ENCODE measurements at places on chromosomes 2 and 18. TPM values are rescaled to one million over a fixed set of nuclear protein-coding genes. Genes with fewer than 3 reads are reported as not detected.

Gene TUBA4B
- not detected for total RNA-seq

Gene TSPYL6
- total RNA-seq: not detected

Gene NAT8
- total RNA-seq: not detected

DNA sequence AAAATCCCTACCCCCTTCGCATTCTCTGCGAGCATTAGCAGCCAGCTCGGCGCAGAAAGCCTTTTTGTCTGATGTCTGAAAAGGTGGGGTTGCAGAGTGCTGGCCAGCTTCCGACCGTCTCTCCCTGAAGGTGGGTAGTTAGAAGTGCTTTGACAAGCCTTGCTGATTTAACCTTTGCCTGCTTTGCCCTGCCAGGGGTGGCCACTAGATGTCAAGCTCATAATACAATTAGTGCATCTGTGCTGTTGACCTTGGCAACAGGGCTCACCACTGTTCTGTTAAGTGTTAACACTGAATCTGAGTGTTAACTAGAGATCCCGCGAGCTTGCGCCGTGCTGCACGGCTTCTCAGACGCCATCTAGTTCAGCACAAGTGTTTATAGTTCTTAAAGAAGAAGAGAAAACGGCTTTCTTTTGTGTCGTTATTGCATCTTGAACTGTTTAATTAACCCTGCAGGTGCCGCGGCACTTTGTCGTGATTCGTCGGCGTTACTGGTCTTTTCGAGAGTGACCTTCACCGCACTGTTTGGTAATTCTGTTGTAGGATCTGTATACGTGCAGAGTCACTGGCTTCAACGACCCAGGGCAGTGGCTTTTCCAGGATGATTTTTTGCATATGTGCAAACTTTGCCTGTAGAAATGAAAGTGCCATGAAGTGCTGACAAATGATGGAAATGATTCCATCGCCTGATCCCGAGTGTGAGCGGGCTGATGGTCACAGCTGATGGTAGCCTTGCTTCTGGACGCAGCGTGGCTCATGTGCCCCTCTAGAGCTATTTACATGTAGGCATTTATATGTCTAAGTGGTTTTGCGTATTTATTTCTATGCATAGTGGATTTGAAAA is 5.5 kb downstream of the SALL3 start:
- peak; percentile 69 for DNase-seq

DNA sequence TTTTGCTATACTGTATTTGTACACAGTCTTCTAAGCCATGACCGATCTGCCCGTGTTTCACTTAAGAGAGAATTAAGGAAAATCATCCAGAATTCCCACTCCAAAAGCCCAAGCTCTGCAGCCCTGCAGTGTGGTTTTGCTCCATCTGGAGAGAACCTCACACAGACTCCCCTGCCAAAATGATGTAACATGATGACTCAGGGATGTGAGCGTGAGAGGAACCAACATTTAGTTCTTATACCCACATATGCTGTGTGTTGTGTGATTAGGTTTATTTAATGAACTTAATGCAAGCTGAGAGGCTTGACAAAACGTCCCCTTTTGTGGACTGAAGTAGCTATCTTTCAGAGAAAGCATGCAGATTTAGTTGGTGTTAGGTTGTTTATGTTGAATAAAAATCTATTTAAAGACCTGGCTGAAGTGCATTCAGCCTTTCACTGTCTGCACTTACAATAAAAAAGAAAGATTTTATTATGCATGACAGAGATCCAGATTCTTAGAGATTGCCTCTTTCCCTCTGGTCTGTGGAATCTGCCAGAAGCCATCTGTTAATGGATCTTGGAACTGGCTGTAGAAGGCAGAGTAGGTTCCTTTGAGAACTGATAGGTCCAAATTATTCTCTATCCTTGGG is 6.3 kb downstream of the RAB12 start:
- peak; percentile 95 for DNase-seq

DNA sequence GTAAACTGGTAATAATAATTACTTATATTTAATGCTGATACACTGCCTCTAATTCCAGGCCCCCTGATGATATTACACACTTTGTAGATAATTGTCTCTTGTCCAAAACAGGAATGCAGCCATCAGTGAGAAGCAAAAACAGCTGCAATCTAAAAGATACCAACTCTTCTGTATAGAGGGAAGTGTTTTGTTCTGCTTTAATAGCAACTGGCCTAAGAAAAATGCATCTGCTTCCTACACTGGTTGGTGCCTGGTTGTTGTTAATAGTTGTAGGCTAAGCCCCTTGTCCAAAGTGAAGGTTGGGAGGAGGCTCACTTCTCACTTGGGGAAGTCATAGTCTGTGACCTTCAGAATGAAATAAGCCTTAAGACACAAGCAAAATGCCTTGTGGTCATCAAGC is 332.0 kb downstream of the ZNF521 start:
- no peak for DNase-seq

DNA sequence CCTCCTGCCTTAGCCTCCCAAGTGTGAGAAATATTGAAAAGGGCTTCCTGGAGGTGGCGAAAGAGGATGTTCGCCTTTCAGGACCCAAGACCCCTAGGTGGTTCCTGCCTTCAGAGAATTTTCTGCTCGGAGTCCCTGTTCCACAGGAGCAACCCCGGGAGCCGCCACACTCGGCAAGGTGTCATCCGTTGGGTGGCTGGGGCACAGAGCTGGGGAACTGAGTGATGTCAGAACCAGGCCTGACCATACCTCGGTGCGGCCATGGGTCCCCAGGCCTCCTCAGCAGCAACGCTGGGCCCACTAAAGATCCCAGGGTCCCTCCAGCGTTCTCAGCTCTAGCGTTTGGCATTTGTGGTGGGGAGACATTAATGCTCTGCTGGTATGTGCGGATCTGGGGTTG is 23.7 kb upstream of the TAF1B start:
- DNase-seq: no peak

GRCh38 chr2:42298996-42299754 is 61.8 kb downstream of the COX7A2L start:
- no peak for DNase-seq

DNA sequence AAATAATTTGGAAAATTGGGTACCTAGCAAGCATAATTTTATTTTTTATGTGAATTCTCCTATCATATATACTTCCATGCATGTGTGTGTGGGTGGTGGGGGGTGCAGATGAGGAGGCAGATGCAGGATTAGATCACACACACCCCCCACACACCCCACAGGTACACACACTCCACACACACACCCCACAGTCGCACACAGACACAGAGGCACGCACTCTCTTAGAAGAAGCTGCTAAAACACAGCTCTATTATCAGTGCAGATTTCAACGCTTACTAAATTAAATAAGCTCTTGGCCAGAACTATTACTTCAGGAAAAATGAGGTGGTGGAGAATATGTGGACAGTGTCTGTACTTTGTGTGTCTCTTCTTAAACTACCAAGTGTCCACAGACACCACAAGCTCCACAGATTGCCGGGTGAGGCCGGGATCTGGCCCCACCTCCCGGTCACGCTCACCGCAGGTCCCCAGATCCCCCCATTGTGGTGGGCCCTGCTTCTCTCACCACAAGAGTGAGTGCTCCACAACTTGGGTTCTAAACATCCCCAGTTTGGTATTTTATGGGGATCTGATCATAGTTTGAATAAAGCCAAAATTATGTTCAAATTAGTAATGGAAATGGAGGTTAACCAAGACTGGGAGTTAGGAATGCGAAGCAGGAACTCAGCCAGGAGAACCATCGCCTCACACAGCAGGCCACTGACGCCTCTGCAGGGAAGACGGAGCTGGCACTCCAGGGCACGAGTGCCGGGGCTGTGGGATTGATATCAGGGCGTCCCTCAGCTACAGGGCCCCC is 102.1 kb downstream of the PXDN start:
- DNase-seq: peak; percentile 61

- DNase-seq: peak; percentile 41
These were observed 60.3 kb upstream of the RPL31 start for GRCh38 chr2:100941646-100942240.

DNA sequence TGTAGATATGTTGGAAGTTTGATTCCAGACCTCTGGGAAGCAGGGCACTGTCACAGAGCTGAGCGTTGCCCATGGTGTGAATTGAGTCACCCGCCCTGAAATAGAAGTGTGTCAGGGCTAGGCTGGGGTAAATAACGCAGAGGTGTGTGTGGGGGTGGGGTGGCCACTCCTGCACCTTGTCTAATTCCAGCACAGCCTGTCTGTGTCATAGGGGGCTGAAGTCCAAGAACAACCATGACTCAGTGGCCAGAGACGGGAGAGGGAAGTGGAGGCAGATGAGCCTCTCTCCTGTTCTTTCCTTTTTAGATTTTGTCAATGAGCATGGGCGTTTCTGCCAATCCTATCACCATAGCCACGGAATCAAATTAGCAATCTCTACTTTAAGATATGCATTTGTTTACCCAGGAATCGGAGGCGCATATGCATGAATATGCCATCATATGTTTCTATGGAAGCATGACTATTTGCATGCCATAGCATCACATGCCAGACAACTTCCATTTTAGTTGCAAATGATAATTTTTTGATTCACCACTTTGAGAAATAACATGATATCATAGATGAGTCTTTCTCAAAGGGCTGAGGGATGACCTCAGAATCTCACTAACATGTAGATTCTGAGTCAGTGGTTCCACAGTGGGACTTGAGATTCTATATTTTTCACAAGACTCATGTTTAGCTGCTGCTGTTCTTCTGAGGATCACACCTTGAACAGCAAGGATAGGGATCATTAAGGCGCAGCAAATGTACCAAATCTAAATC is 852.9 kb downstream of the DCDC2C start:
- no peak for DNase-seq

DNA sequence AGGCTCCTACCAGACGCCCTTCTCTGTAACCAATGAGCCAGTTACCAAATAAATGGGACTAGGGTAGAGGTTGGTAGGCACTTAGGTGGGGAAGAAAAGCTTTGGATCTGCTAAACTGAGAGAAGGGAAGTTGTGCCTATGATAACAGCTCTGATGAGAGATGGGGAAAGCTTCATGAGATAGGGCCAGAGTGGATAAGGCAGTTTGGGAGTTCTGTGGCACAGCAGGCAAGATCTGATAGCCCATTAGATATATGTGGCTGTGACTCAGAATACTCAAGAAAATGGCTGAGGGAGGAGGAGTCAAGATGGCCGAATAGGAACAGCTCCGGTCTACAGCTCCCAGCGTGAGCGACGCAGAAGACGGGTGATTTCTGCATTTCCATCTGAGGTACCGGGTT is 99.8 kb downstream of the PDE11A start:
- DNase-seq: no peak

GRCh38 chr18:48552130-48552529 is 13.3 kb downstream of the CTIF start:
- DNase-seq: no peak

DNA sequence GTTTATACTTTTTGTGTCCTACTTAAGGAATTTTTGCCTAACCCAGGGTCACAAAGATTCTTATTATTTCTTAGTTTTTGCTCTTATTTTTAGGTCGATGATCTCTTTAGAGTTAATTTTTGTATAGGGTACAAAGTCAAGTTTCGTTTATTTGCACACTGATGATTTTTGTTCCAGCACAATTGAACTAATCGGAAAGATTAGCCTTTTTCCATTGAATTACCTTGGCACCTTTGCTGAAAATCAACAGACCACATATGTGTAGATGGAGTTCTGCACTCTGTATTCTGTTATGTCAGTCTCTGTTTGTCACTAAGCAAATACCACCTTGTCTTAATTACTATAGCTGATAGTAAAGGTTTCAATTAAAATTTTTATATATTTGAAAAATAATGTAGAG is 18.7 kb downstream of the EML4 start:
- no peak for DNase-seq

DNA sequence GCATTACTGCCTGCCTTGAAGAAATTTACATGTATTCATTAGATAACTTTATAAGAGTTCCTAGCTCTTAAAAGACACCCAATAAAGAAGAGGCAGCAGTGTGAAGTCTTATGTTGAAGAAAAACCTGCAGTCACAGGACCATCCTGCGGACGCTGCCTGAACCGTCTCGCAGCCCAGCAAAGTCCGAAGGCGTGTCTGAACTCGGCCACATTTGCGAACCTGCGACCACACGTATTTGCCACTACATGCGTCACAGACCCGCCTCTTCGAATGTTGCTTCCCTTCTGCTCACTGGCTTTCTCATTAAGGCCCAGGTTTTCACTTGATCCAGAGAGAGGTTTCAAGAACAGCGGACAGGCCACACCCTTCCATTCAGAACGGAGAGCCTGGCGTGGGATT is 41.2 kb downstream of the CNGA3 start:
- no peak for DNase-seq

GRCh38 chr2:191612496-191612895 is 65.4 kb upstream of the NABP1 start:
- DNase-seq: peak; percentile 100

DNA sequence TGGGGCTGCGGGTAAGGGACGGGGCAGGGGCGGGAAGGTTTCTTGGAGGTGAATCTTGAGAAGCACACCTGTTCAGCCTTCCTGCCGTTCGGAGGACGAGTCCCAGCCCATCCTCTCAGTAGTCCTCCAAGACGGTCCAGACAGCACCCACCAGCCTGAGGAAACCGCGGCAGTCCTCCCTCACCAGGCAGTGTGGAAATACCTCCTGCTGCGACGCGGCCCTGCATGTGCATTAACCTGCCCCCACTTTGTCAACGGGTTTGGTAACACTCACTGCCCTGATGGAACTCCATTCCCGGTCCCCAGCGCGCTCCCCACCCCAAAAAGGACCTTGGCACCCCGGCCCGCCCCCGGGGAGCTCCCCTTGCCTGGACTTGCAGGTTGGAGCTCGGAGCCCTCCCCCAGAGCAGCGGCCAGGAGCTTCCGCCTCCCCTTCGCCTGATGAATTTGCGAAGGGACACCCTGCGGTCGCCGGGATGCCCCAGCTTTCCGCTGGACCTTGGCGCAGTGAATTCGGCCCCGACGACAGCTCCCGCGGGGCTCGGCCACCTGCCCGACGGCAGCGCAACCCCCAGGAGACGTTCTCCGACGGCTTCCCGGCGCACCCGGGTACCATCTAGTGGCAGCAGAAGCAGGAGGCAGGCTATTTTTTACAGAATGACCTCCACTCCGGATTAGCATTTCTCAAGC is 31.5 kb downstream of the ACVR1C start:
- DNase-seq: peak; percentile 12

GRCh38 chr2:238483021-238483420 is 56.3 kb downstream of the ASB1 start:
- no peak for DNase-seq
